NCI-H1105 (cell line): ENCODE measurements at places on chromosomes 7 and 10.

DNA sequence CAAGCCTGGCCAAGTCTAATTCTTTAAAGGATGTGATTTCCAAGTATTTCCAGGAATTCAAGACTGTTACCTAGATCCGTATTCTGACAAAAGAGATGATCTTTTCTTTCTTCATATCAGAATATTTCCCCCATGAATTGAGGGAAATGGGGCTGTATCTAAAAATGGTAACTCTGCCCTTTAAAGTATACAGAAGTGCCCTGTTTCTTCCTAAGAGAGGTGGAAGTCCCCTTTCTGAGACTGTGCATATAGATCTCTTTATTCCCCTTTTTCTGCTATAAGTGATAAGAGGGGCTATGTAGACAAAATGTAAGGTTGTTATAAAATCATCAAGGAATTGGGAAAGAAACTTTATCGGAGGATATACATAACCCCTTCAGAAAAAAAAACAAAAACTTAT lies 287.1 kb upstream of the KAT6B start:
- no peak for DNase-seq

DNA sequence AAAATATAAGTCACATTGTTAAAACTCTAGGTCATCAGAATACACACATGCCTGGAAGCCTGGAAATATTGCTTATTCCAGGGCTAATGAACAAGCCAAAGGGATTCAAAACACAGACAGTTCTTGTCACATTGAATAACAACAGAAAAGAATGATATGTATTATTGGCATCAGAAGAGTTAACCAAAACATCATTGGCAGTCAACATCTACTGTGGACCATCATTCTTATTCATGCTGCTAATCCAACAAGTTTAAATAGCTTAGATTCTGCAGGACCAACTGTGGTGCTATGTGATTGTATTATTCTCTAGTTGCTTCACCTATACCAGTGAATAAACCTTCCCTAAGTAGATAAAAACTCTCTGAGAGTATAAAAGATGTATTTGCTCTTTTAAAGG lies 198.3 kb downstream of the NEBL start:
- DNase-seq = no peak

DNA sequence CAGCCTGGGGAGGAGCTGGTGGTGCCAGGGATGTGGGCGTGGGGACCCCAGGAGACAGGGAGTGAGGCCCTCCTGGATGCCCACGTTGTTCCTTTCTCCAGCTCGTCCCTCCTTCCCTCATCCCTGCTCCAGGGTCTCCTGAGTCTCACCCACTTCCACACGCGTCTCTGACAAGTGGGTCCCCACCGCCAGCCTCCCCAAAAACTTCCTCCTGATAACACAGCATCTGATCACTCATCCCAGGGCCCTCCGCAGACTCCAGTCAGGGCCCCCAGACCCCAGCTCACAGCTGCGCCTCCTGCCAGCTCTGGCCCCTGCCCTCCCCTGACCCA lies 60.6 kb upstream of the INPP5A start:
- DNase-seq = no peak

GRCh38 chr10:67801118-67801517 lies 36.9 kb downstream of the DNAJC12 start:
- DNase-seq = no peak

- DNase-seq = no peak
Observed at GRCh38 chr7:120794106-120794729, 63.7 kb downstream of the TSPAN12 start.

DNA sequence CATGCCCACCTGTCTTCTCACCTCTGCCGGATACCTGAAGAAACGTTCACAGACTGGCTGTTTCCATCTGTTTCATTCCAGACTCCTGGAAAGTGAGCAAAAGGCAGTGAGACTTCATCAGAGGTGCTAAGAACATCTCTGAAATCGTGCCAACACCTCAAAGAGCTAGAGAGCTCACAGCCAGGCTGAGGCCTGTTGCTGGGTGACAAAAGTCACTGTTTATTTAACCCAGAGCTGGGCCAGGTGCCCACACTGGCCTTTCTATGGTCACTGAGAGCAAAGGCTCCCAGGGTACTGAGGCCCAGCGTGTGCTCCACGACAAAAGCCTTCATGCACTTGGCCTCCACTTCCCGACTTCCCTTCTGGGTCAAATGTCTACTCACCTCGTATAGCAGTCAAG lies 3.7 kb upstream of the NANOS1 start:
- DNase-seq = no peak

DNA sequence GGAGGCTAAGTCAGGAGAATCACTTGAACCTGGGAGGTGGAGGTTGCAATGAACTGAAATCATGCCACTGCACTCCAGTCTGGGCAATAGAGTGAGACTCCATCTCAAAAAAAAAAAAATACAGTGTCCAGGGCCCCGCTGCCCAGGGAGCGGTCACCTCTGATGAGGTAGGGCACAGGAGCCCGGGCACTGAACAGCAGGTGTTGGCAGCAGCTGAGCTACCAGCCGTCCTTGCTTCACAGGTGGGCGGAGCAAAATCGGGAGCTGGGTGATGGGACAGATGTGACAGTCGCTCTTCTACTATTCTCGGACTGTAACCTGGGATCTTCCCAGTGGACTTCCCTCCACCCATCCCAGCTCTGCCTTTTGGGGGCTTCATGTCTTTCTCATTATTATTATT lies 49.4 kb downstream of the GTF2IRD1 start:
- no peak for DNase-seq

GRCh38 chr7:37993060-37993501 lies 72.6 kb downstream of the EPDR1 start:
- DNase-seq = no peak

GRCh38 chr7:129453510-129454248 lies 19.4 kb downstream of the STRIP2 start:
- no peak for DNase-seq

- no peak for DNase-seq
Observed at GRCh38 chr10:71631007-71631861, 88.3 kb downstream of the C10orf105 start.

- DNase-seq = no peak
Observed at GRCh38 chr7:37027557-37028341, 303.5 kb upstream of the AOAH start.

GRCh38 chr7:130901209-130901783 lies 167.3 kb upstream of the KLF14 start:
- no peak for DNase-seq

DNA sequence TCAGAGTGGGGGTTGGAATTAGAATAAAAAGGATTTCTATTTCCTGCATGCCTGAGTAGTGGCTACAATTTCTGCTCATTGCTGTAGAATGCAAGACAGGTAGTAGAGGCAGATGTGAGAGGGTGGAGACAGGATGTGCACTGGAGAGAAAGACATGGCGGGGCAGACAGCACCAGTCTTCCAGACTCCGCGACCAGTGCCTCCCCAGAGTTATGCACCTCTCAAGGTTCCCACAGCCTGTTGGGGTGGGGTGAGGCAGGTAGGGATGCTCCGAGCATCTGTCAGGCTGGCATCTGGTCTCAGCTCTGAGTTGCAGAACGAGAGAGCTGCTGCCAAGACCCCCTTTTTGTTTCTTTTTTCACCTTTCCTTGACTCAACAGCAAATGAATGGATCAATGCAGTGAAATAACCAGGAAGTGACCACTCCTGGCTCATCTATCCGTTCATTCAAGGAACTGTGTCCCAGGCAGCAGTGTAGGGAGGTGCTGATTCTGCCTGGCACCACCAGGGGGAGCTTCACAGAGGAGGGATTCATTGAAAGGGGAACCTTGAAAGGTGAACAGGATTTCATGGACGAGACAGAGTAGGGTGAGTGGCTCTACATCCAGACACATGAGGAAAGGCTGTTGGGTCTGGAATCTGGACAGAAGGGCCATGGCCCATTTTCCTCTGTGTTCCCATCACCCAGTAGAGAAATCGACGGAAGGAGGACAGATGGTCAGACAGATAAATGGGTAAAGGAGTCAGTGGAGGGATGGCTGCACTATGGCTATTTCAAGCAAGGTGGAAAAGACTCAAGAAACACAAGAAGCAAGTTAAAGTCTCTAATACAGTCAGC lies 17.2 kb upstream of the SLC18A3 start:
- DNase-seq = peak; percentile 17

- no peak for DNase-seq
Observed at GRCh38 chr10:67098461-67098860, 172.6 kb downstream of the LRRTM3 start.

DNA sequence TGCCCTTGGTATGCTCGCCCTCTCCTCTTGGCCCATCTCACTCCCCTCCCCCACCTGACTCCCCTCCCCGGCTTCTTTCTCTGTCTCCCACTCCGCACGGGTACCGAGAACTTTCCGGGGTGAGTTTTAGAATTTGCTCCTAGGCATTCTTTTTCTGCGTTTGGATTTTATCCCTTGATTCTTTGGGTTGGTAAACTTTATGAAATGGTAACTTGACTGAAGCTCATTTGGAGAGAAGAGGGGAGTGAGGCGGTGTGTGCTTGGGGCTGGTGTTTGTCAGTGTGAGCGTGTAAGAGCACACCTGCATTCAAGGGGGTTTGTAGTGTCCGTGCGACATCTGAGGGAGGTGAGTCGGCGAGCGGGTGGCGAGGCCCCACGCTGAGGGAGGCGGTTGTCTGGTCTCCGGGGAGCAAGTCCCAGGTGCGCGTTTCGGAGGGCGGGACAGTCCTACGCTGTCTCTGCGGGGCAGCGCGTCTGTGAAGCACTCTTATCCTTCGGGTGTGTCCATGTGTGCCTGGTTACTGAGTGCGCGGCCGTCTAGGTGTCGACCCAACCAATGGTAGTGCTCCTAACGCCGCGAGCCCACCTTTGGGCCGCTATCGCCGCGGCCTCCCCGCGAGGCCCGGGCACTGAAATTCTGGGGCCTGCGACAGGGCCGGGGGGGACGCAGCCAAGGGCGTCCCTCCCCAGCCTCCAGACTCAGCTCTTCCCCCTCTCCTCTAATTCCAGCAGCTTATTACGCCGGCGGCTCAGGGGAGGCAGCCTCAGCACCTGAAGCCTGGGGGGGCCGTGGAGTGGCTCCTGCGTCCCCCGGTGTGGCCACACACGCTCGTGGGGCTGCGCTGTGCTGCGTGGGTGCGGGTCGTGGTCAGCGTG lies 2.6 kb upstream of the ZNF503 start:
- DNase-seq = peak; percentile 52

DNA sequence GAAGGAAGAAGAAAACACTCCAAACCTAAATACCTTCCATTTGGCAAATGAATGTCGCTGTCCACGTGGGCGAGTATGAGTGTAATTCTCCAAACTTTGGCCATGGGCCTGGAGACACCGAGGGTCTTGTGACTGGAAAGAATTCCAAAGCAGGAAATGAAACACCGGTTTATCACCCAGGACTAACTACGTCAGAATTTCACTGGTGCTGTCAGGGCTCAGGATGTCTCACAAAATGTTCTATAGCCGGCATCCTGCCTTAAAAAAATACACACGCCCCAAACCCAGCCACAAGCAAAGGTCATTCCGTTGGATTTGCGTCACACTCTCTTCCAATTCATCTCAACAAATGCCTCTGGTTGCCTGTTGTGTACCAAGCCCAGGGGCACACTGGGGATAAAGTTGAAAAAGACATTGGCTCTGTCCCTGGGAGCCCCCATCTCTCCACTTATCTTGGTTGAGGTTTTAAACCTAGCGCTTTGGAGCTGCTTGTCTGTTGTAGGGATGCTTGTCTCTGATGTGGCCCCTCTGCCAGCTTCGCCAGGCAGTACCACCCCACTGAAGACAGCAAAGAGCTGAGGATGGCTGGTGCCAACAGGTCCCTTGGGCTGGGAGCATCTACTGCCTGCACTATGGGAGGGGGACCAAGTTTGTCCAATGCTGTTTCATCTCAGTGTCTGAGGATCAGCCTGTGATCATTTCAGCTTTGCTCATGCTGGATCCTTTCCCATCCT lies 31.2 kb downstream of the GSTO2 start:
- no peak for DNase-seq

DNA sequence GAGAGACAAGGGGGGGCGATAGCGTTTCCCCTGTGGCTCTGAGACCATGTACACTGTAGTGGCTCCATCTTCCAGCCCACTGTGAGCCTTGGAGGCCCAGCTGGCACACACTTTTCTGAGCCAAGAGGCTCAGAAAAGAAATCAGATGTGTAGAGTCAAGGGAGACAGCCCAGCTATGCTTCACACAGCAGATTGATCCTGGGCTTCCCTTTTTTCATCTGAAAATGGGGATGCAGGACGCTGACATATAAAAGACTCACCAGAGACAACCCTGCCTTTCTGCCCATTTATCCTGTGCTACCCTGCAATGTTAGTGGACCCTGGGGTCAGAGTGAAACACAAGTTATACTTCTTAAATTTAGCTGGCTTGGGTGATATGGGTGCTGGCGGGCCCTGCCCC lies 14.3 kb downstream of the TMEM273 start:
- no peak for DNase-seq

GRCh38 chr10:46171661-46172060 lies 115.1 kb upstream of the ANTXRL start:
- DNase-seq = no peak

DNA sequence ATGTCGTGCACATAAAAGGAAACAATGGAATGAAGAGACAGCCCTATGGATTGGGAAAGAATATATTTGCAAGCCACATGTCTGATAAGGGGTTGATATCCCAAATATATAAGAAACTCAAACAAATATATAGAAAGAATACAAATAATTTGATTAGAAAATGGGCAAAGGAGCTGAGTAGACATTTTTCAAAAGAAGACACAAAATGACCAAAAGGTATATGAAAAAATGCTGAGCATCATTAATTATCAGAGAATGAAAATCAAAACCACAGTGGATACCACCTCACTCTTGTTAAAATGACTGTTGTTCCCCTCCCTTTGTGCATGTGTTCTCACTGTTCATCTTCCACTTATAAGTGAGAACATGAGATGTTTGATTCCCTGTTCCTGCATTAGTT lies 175.3 kb downstream of the CNTNAP2 start:
- no peak for DNase-seq

- no peak for DNase-seq
Observed at GRCh38 chr10:106661133-106661766, 503.3 kb downstream of the SORCS1 start.

GRCh38 chr7:111992601-111993000 lies 213.6 kb downstream of the DOCK4 start:
- DNase-seq = no peak

GRCh38 chr10:70773965-70774809 lies 11.0 kb downstream of the TBATA start:
- no peak for DNase-seq

DNA sequence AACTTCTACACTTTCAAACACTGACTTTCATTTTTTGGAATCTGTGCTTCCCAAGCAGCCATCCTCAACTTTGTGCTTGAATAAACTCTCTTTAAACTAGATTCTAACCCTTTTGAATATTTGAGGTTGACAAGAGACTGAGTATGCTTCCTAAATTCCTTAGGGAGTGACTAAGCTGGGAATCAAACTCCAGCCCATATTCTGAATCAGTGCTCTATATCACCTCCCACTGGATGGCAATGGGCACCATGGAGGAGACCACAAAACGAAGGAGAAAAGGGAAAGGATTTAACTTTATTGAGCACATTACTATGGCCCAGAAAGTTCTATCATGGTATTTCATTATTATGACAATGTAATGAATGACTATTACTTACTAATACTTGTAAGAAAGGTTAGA lies 17.2 kb upstream of the SLC26A4 start:
- no peak for DNase-seq

GRCh38 chr7:33744293-33745075 lies 160.9 kb upstream of the BMPER start:
- peak; percentile 43 for DNase-seq

GRCh38 chr10:27713941-27714340 lies 31.7 kb downstream of the MKX start:
- no peak for DNase-seq

- DNase-seq = no peak
Observed at GRCh38 chr7:103628742-103629141, 182.7 kb upstream of the SLC26A5 start.

- no peak for DNase-seq
Observed at GRCh38 chr7:127557803-127558202, 27.6 kb downstream of the GCC1 start.
